NCI-H1417 (cell line): ENCODE measurements at places on chromosomes 13 and 19.
A peak's percentile ranks its signal among the peaks of the same experiment; 100 is the strongest.

DNA sequence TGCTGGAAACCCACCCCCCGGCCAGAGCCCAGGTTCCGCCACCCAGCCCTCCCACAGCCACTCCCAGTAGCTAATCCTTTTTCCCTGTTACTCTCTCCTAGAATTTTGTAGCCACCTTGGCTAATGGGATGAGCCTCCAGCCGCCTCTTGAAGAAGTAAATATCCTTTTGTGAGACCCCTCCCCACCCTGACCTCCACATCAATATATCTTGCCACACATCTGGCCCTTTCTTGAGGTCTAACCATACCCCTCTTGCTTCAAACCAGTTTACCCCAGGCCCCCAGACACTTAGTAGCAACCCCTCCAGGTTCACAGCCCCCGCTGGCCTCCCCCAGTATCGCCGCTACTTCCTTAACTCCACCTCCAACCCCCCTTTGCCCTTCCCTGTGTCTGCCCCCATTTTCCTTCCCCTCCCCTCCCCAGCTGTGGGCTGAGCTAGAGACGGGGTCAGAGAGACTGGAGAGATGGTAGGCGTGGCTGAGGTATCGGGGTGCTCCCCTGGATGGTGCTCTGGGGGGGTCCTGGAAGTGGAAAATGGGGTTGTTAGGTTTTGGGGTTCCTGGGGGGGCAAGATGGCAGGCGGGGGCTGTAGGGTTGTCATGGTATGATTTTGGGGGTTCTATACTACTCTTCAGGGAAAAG, 2.8 kb downstream of the PRMT1 start:
- DNase-seq: no peak

GRCh38 chr19:13334801-13335481, 171.3 kb downstream of the CACNA1A start:
- no peak for DNase-seq

DNA sequence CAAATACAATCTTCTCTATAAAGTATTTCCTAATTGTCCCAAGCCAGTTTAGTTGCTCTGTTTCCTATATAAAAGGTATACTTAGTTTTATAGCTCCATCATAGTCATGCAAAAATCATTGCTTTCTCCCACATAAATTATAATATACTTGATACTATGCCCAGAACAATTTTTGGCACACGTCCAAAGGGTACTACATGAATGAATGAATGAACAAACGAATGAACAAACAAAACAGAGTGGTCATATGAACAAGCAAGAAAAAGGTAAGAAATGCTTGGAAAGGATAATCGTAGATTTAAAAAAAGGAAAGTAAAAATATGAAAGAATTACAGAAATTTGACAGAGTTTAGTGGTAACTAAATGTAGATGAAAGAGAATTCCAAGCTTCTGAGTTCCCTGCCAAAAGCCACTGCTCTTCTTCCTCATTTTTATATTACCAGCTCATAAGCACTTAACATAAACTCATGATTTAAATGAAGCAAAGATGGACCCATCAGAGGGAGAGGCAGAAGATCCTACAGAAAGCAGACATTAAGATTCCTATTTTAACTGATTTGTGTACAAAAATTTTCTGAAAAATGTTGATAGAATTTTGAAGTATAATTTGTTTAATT, 123.2 kb downstream of the ENOX1 start:
- no peak for DNase-seq

- peak; percentile 60 for DNase-seq
Observed at GRCh38 chr19:35249146-35249847, 495 bp downstream of the LSR start.

DNA sequence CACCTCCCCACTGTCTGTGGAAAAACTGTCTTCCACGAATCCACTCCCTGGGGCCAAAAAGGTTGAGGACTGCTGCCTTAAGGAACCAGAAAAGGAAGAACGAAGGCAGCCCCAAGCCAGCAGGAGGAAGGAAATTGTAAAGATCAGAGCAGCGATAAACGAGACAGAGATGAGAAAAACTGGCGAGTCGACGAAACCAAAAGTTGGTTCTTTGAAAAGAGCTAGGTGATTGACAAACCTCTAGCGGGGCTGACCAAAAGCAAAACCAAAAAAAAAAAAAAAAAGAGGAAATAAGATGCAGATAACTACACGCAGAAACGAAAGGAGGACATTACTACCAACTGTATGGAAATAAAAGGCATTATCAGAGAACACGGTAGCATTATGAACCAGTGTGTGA, 76.9 kb downstream of the GADD45B start:
- DNase-seq: no peak
